Kidney epithelial cell (primary cell): ENCODE measurements at places on chromosomes 3 and 15.
A peak's percentile ranks its signal among the peaks of the same experiment; 100 is the strongest.

DNA sequence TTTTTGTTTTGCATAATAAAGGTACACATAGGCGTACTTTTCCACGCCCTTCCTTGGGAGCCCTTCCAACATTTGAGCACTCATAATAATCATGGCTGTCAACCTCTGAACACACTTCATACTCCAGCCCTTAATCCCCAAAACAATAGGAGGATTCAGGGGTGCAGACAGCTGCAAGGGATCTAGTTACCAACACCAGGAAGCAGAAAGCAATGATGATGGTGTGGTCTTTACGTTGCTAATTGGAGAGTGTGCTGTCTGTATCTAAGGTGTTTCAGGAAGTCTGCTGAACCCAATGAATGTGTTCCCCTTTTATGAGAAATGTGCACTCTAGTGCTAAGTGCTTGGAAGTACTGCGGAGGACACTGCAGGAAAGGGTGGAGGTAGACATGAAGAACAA is 60.3 kb upstream of the PDZRN3 start:
- DNase-seq: no peak

DNA sequence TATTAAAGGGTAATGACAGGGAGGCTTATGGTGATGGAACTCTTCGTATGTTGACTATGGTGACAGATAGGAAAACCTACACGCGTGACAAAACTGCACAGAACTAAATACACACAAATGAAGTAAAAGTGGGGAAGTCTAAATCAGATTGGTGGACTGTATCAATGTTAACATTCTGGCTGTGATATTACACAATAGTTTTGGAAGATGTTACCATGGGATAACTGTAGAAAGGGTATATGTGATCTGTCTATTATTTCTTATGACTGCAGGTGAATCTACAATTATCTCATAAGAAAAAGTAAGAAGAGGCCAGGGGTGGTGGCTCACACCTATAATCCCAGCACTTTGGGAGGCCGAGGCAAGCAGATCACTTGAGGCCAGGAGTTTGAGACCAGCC is 9.1 kb downstream of the HIGD2B start:
- DNase-seq: no peak

GRCh38 chr3:16386561-16386960 is 121.5 kb downstream of the OXNAD1 start:
- DNase-seq: no peak

DNA sequence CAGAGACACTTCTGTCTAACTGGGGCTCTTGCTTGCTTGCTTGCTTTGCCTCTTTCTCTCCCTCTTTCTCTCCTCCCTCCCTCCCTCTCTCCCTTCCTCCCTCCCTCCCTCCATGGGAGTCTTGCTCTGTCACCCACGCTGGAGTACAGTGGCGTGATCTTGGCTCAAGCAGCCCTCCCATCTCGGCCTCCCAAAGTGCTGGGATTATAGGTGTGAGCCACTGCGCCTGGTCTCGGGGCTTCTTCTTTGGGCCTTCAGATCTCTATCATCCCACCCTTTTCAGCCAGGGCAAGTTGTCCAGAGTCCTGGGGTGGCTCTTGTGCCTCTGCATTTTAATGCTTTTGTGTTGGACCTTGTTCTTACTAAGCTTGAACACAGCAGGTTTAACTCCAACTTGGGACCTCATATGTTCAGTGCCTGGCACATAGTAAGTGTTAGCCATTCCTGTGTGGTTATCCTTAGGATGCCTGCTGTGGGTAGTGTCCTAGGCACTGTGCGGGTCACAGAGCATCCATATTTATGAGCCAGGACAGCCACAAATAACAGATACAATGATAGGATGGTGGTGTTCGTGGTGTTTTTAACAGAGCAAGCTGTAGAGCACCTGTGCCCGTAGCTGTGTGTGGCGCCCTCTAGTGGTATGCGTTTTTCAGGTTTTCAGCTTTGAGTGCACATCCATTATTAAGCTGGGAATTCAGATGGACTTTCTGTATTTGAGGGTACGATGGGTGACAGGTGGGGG is 75.1 kb downstream of the CCK start:
- no peak for DNase-seq

- no peak for DNase-seq
Observed at GRCh38 chr15:56613811-56614210, 119.5 kb downstream of the ZNF280D start.

DNA sequence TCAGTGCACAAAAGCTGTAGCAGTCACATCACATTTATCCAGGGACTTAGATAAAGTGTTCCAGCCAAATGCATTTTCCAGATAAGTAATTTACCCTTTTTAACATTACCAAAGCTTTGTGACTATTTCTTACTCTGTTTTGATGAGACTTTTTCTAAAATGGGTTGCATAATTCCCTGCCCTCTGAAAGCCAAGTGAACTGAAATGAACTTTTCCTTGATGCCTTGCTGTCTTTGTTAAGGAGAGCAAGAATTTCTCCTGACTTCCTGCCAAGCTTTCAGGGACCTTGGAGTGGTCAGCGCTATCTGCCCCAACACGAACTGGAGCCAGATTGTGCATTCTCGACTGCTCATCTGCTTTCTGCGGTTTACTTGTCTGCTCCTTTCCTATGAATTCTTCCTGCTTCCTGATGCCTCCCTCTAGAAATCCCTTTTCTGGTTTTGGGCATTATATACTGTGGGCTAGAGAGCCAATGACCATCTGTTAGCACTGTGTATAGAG is 34.8 kb downstream of the EIF4E3 start:
- DNase-seq: no peak

DNA sequence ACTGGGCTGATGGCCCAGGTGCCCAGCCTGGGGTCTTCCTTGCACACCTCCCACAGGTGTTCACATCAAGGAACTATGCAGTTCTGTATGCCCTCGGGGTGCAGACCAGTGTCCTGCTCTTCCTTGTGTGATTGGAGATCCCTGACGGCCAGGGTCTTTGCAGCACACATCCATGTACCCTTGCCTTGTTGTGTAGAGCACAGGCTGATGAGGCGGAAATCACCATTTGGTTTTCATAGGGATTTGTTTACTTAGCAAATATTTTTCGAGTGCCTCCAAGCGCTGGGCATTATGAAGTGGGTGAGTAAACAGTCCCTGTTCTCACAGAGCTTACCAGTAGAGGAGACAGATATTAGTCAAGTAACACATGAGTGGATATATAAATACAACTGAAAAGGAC is 209.3 kb upstream of the UMPS start:
- no peak for DNase-seq

GRCh38 chr3:156093964-156094363 is 26.4 kb upstream of the KCNAB1 start:
- DNase-seq: no peak

DNA sequence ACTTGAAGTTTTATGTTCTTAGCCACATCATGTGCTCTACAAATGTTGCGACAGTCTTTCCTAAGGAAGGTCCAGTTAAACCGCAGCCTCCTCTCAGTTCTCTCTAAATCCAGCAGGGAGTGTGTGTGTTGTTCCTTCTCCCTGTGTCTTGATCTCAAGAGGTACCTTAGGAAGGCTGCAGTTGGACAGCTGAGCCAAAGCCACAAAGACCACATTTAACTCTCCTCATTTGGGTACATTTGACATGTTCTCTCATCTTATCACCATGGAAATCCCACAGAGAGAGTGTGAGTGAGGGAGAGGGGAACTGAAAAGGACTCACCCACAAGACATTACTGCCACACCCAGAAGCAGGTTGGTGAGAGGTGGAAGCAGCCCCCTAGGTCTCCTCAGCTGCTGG is 79.5 kb downstream of the CD200R1L start:
- no peak for DNase-seq

GRCh38 chr3:79461129-79461792 is 306.5 kb downstream of the ROBO1 start:
- peak; percentile 39 for DNase-seq

DNA sequence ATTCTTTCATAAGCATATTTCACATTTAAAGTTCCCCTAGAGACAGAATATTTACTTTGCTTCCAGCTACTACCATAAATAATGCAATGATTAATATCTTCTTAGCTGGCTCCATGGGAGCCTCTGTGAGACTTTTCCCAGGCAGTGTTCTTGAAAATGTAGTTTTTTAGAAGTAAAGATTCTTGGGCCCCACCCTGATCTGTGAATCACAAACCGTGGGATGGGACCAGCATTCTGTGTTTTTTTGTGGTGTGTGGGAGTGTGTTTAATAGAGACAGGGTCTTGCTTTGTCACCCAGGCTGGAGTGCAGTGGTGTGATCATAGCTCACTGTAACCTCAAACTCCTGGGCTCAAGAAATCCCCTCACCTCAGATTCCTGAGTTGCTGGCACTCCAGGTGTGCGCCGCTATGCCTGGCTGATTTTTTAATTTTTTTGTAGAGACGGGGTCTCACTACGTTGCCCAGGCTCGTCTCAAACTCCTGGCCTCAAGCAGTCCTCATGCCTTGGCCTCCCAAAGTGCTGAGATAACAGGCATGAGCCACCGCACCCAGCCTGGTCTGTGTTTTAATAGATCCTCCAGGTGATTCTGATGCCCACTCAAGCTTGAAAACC is 83.0 kb downstream of the KLHL25 start:
- no peak for DNase-seq

- no peak for DNase-seq
Observed at GRCh38 chr15:69673291-69673881, 220.8 kb downstream of the RPLP1 start.

GRCh38 chr15:46129145-46129544 is 494.3 kb downstream of the SQOR start:
- no peak for DNase-seq

DNA sequence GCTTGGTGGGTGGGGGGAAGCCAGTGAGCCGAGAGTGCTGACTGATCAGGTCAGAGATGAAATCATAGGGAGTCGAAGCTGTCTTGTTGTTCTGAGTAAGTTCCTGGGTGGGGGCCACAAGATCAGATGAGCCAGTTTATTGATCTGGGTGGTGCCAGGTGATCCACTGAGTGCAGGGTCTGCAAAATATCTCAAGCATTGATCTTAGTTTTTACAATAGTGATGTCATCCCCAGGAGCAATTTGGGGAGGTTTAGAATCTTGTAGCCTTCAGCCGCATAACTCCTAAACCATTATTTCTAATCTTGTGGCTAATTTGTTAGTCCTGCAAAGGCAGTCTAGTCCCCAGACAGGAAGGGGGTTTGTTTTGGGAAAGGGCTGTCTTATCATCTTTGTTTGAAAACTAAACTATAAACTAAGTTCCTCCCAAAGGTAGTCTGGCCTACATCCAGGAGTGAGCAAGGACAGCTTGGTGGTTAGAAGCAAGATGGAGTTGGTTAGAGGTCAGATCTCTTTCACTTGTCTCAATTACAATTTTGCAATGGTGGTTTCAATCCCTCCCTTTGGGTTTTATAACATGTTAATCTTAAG is 18.7 kb upstream of the MTMR14 start:
- DNase-seq: no peak

GRCh38 chr15:94252906-94253491 is 21.6 kb downstream of the MCTP2 start:
- DNase-seq: no peak

- no peak for DNase-seq
Observed at GRCh38 chr3:69458803-69459365, 73.0 kb upstream of the FRMD4B start.

DNA sequence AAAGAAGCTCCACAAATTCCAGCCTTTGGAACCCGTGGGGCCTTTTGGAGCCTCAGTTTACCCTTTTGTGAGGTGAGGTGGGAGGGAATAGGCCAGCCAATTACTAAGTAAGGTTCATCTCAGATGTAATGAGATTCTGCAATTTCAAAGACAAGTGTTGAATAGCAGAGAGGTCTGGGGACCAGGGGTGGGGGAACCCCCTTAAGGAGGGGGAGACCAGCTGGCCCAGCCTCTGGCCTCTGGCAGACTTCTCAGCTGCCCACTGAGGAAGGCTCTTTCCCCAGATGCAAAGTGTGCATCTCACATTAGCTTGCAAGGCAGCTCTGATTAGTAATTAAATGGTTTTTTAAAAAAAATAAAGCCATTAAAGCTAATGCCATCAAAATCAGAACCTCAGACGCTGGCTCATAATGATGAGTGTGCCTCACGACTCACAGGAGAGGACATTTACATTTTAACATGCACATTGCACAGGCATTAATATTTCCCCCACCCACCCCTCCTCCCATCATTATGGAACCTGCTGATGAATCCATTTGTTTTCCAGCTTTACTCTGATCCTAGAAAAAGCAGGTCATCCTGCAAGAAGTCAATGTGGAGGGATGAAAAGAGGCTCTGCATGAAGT is 176.7 kb upstream of the TLE3 start:
- DNase-seq: no peak

DNA sequence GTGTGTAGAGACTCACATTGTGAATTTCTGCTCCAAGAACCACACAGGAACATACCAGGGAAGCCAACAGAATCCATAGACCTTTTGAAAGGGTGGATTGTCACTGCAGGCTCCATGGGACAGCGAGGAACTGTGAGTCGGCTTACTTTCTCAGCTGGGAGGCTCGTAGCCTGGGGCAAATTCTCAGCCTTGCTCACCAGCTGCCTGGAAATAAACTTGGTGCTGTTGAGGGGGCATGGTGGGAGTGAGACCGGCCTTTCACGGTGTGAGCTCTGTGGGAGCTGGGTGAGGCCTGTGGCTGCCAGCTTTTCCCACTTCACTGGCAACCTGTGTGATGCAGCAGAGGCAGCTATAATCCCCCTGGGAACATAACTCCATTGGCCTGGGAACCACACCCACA is 146.6 kb upstream of the P2RY1 start:
- DNase-seq: no peak

GRCh38 chr3:31562525-31562924 is 29.8 kb downstream of the STT3B start:
- no peak for DNase-seq

- DNase-seq: no peak
Observed at GRCh38 chr3:12454816-12455121, 29.5 kb upstream of the TSEN2 start.

- no peak for DNase-seq
Observed at GRCh38 chr3:33103480-33103879, 6.5 kb upstream of the GLB1 start.

DNA sequence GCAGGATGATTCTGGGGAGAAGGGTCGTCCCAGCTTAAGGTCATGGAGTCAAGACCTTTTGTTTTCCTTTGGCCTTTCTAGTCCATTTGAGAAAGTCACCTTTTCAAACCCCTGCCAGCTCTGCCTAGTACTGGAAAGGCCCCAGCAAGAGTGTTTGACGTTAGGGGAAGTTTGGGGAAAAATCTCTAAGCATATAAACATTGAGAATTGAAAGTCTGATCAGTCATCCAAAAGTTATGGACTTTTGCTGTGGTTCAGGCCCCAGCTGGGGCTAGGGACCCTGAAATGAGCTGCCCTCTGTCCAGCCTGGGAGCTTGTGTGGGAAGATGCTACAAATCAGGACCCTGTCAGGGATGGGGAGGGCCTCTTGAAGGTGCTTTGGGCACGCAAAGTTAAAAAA is 21.6 kb downstream of the SLC6A6 start:
- no peak for DNase-seq

DNA sequence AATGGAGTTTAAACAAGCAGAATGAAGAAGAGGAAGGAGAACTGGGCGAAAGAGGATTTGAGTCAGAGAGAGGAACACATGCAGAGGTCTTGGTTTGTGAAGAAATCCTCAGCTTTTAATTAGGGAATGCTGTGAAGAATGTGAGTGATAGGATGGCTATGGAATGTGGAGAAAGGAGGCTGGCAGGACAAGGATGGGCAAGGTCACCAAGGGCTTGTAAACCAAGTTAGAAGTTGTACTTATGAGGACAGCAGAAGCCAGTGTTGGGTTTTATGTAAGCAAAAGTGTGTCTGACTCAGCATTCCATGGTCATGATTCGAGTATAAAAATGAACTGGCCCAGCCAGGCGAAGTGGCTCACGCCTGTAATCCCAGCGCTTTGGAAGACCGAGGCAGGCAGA is 60.0 kb upstream of the IL12A start:
- DNase-seq: peak; percentile 97

- no peak for DNase-seq
Observed at GRCh38 chr15:72858205-72858604, 74.6 kb upstream of the ADPGK start.

- DNase-seq: no peak
Observed at GRCh38 chr3:27679691-27680090, 42.4 kb downstream of the EOMES start.
